ENCODE measurements at places on chromosomes 7 and 10.

GRCh38 chr10:74213571-74214162 lies 62.6 kb downstream of the ADK start:
- no peak for DNase-seq

DNA sequence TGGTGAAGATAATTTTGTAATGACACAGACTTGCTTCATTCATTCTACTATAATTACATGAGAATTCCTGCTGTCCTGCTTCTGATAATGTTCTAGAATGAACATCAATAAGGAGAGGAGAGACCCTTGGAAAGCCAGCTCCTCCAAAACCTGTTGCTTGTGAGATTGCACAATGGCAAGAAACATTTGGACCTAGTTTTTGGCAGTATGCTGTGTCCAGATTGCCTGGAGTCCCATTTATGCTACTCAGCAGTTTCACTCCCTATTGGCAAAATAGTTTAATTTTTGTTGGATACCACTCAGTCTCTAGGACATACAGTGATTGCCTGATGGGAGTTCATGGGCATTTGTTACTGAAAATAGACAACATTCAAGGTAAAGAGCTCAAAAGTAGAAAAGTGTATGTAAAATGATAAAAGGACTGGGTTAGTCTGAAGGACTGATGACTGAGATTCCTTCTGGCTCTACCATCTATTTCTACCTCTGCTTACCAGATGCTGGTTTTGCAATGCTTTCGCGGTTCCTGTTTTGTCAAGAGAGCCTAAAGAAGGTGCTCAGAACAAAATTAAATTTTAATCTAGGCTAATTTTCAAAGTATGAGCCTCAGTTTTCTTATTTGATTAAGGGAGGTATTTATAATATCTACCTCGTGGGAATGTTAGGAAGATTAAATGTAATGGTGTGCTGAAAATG lies 8.0 kb upstream of the ACTR3B start:
- DNase-seq: no peak

DNA sequence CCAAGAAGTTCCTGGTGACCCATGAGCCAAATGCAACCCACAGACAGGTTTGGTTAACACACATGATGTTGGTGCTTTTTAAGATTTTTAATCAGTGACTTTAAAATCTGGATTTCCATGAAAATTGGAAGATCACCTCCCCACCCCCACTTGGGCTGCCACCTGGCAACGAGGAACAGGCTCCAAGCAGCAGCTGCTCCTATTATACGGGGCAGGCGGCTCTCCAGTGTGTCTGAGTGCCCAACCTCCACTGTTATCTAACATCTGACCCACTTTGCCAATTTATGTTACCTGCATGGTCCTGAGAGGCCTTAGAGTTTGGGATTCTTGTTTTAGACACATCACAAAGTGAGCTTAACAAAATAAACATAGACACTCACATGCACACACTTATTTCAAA lies 56.4 kb downstream of the SGMS1 start:
- no peak for DNase-seq

DNA sequence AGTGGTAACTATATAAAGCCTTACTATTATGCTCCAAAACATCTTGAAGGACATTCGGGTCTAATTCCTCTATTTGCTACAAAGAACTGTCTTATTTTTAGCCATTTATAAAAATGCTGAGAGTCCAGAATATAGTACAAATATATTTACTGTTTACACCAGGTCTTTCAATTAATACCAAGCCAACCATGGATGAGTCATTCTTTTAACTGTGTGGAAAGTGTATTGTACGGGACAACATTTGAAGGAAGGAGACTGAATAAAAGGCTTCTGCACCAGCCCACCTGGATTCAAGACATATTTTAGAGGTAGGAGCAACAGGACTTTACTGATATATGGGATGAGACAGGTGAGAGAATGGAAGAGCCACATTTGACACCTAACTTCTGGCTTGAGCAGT lies 35.4 kb downstream of the MASTL start:
- DNase-seq: no peak

DNA sequence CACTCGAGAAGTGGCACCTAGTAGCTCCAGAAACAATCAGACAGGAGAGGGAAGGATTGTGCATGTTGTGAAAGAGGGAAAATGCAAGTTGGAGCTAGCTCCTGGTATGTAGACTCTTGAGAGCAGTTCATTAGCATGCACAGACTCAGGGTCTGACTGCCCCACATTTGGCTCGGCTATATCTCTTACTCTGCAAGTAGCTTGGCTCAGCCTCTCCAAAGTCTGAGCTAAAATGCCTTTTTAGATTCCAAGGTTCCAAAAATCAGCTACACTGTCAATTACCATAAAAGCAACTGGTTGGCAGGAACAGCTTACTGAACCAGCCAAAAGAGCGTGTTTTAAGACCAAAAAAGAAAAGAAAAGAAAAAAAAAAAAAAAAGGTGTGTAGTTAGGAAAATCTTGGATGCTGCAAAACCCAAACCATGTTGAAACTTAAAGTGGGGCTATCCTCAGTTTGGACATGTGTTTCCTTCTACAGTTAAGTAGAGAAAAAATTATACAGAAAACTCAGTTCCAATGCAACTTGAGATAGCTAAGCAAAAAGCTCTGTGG lies 65.5 kb downstream of the MKX start:
- no peak for DNase-seq

DNA sequence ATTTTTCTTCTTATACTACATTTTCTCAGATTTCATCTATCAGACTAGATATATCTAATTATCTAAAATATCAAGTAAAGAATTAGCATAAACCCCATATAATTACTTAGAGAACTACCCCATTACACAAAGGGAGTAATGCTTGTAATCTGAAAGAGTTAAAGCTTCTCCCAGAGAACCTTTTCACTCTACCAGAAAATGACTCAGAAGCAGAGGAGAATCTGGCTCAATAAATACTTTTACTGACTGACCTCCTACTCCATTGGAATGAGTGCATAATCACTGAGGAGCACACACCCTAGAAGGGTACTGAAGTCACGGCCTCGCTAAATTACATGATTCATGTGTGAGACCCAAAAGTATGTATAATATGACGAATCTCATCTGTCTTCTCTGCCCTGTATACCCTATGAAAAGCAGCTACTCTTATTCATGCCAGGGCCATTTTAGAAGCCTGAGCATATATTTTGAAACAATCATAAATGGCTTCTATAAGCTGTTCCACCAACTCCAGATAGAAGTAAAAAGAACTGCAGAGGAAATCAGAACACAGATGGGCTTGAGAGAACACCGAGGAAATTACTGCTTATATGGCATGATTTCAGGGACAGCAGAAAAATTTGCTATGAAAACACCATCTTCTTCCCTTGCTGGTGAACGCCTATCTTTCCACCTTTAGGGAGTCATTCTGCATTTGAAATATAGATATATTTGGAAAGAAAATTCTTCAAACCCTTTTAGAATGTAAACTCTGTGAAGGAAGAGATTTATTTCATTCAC lies 32.7 kb downstream of the DNMBP start:
- peak; percentile 86 for DNase-seq

GRCh38 chr10:12783293-12783692 lies 218.2 kb downstream of the CCDC3 start:
- no peak for DNase-seq

DNA sequence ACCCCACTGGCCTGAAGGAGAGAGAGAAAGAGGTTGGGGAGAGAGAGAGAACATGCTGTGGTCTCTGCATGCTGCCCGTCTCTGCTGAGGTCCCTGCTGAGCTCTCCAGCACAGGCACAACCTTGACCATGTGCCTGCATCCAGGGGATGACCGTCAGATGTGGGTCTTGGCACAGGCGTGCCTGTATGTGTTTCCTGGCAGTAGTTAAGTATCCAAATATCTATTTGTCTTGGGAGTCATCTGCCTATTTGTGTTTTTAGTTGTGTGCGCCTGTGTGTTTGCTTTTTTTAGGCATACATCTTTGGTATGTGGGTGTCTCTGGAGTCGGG lies 1.9 kb upstream of the UNC5B start:
- no peak for DNase-seq

DNA sequence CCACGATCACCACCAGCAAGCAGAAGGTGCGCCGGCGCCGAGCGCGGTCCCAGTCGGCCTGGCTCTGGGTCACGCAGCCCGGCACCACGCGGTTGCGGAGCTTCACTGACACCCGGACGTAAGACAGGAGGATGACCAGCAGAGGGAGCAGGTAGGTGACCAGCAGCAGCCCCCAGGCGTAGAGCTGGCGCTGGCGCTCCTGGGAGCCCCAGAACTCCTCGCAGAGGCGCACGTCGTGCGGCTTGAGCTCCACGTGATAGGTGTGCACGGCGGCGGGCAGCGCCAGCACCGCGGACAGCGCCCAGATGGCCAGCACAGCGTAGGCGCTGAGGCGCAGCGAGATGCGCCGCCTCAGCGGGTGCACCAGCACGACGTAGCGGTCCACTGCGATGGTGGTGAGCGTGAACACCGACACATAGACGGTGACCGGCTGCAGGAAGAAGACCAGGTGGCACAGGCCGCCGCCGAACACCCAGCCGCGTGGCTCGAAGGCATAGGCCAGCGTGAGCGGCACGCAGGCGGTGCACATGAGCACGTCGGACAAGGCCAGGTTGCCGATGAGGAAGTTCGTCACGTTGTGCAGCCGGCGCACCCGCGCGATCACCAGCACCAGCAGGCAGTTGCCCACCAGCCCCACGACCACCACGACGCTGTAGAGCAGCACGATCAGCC lies 920 bp downstream of the PRLHR start:
- DNase-seq: no peak

- DNase-seq: no peak
Observed at GRCh38 chr7:130476297-130477150, 15.4 kb upstream of the MEST start.

Data from RCC 7860 (cell line).